ENCODE measurements at places on chromosomes 1 and 21. TPM values are rescaled to one million over a fixed set of nuclear protein-coding genes. Genes with fewer than 3 reads are reported as not detected.

GRCh38 chr1:23452011-23452411 lies 27.5 kb upstream of the TCEA3 start:
- no peak for DNase-seq

DNA sequence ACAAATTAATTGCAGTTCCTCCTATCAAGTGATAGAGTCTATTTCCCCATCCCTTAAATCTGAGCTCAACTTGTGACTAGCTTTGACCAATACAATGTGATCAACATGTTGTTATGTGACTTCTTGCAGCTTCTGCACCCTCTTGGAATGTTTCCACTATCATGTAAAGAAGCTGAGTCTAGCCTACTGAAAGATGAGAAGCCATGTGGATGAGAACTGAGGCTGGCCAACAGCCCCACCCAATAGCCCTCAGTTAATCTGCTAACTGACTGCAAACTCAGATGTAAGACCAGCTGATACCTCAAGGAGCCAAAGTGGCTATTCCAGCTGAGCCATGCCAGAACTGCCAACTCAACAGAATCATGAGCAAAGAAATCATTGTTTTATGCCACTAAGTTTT lies 44.0 kb downstream of the LYST start:
- no peak for DNase-seq

- no peak for DNase-seq
These were observed 343.1 kb downstream of the NPHP4 start for GRCh38 chr1:5649166-5649551.

DNA sequence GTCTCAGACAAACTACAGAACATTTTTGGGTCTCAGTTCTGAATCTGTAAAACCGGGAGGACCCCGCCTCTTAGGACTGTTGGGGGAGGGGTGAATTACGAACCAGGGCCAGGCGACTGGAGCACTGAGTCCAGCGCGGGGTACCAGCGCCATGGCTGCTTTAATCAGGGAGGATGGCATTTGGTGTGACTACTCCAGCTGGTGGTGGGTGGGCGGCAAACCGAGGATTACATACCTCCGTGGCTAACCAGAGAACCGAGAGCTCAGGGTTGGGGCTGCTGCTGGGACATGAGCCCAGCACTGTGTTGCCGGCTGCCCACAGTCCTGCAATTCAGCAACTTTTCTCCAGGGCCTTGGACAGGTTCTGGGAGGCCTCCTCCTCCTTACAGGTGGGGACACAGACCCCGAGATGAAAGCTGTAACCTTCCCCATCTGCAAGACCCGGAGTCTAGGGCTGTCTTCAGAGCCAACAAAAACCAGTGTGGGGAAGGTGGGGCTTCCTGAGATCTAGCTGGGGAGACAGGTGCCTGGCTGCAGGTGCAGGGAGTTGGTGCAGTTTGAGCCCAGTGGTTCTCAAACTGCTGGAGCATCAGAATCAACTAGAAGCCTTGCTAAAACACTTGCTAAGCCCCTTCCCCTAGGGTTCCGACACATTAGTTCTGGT lies 273.5 kb downstream of the FOXD2 start:
- no peak for DNase-seq

GRCh38 chr1:154348429-154349076 lies 23.2 kb downstream of the ATP8B2 start:
- no peak for DNase-seq

DNA sequence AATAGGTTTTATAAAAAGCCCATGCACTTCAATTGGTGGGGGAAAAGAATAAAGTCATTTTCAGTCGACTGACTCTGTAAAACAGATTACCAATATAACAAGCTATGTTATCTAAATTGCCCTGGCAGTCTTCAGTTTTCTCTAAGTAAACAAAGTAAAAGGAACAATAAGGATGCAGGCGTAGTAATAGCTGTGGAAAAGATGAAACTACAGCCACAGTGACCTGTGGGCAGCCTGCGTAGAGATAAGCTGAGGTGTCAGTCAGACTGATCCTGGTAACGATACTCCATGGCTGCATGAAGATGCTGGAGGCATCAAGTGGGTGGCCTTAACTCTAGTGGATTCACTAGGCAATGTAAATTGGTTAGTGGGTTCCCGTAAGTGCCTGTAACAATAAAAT lies 29.3 kb downstream of the CLCC1 start:
- DNase-seq, result no peak

DNA sequence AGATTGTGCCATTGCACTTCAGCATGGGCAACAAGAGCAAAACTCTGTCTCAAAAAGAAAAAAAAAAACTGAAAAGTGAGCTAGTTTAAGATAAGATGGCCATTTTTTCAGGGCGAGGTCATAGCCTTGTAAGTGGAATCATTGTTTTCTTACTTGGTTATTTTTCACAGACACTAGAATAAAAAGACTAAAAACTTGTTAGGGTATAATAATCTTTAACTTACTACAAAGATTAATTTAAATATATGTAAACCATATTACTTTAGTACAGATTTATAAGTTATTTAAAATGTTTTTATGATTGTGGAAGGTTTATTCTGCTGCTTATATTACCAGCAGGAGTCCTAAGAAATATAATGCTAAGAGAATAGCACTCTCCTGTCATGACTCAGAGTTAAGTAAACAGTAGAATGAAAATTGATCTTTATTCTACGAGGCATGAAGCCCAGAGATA lies 23.5 kb downstream of the ANGPTL1 start:
- DNase-seq, result peak; percentile 45

- DNase-seq, result no peak
These were observed 6.7 kb downstream of the EPS8L3 start for GRCh38 chr1:109756848-109757521.

DNA sequence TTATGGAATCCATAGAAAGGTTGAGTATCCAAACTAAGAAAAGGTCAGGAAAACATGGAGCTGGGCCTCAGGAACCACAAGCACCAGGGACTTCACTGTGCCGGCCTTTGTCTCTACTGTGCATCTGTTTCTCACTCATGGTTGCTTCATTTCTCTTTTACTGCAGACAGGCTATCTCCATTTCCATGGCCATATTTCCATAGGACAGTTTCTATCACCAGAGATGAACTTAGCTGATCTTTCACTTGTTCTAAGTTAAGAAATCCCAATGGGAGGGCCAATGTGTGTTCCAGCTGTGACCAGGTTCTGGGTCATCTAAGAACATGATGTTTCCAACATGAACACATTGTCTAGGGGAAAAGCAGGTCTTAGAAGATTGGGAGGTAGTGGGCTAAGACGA lies 43.7 kb upstream of the PPP2R5A start:
- no peak for DNase-seq

- no peak for DNase-seq
These were observed 66.6 kb upstream of the POU3F1 start for GRCh38 chr1:38113159-38113666.

GRCh38 chr1:56099766-56100265 lies 479.5 kb downstream of the PLPP3 start:
- no peak for DNase-seq

GRCh38 chr1:116989835-116990234 lies 11.7 kb upstream of the CD101 start:
- DNase-seq, result peak; percentile 89

- peak; percentile 53 for DNase-seq
These were observed 58.9 kb upstream of the CTTNBP2NL start for GRCh38 chr1:112337028-112337531.

DNA sequence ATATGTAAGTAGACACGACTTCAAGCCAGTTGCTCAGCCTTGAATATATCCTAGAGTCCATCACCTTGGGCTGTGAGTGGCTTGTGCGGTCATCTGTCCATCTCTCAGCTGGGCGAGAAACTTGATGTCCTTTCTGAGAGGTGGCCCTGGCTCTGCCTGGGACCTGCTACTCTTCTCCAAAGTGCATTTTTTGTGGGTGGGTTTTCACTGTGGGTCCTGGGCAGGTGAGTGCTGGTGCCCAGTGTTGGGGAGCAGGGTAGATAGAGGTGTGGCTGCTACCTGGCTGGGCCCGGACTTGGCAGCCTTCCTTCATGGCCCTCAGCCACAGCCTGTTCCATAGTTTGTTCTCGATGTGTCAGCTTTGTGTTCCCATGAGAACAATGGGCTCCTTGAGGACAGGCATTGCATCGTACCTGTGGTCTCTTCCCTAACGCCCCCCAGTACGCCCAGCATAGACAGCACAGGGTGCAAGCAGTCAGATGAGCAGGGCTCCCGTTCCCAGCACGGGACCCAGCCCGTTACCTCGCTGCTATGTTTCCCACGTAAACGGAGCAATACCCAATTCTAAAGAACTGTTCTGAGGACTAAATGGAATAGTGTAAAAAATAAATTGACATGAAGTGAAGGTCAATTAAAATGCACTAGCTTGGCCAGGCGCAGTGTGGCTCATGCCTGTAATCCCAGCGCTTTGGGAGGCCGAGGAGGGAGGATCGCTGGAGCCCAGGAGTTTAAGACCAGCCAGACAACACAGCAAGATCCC lies 877 bp upstream of the SLX9 start:
- DNase-seq, result no peak

- DNase-seq, result no peak
These were observed 3.5 kb downstream of the C1orf116 start for GRCh38 chr1:207028884-207029650.

- DNase-seq, result peak; percentile 15
These were observed 188.8 kb downstream of the TTLL7 start for GRCh38 chr1:83810144-83810543.

GRCh38 chr1:43786960-43787359 lies 79.6 kb downstream of the ST3GAL3 start:
- DNase-seq, result peak; percentile 91

DNA sequence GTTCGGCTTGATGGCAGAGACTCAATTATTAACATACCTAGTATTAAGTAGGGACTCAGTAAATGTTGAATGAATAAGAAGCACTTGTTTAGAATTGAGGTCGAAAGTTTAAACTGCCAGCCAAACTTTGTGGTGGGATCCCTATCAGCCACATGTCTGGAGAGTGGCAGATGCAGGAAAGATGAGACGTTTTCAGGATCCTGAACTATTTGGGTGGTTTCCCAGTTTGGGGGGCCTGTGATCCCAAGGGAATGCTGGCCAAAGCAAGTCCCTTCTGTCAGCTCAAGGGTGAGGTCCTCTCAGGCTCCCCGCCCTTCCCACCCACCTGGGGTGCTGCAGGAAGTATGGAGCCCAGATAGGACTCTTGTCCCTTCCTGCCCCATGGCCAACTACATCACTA lies 38.6 kb downstream of the KCNC4 start:
- peak; percentile 23 for DNase-seq

GRCh38 chr1:208312706-208313105 lies 68.5 kb upstream of the PLXNA2 start:
- no peak for DNase-seq

GRCh38 chr1:203151362-203152157 lies 24.0 kb downstream of the ADORA1 start:
- DNase-seq, result no peak

DNA sequence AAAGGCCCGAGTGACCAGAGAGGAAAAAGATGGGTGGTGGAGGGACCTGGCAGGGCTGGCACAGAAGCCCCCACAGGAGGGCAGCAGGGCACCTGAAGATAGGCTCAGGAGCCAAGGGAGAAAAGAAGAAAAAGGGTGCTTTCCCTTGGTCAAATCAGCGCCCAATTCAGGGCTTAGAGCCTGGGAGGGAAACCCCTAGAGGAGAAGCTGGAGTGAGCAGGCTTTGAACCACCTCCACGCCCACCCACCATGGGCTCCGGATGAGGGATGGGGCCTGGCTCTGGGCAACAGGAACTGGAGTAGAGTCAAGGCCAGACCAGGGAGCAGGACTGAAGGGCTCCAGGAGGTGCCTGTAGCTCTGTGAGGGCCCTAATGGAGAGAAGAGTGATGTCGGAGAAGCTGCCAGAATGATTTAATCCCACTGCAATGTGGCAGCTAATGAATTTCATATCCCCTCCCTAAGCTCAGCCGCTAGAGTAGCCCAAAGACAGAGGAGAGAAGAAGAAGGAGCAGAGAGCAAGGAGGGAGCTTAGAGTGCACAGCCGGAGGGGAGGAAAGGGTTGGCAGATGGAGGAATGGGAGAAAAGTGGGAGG lies 12.0 kb upstream of the PRELP start:
- DNase-seq, result peak; percentile 67

GRCh38 chr21:36247316-36248010 lies 72.5 kb upstream of the MORC3 start:
- no peak for DNase-seq

GRCh38 chr1:190667914-190668313 lies 190.2 kb upstream of the BRINP3 start:
- no peak for DNase-seq

DNA sequence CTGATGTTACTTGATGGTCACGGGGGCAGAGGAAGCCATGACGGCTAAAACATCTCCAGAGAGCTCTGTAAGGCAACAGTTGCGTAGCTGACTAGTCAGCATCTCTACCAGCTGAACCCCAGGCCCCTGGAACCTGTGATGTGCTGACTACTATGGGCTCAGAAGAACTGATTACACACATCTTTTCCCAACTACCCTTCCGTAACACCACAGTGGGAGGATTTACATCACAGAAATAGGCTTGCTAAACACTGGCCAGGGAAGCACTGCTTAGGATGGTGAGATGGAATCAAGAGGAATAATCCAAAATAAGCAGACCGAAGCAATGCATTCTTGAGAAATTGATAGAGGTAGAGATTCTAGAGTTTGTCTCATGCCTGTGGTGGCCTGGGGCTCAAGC lies 122.5 kb downstream of the SMYD2 start:
- DNase-seq, result no peak

DNA sequence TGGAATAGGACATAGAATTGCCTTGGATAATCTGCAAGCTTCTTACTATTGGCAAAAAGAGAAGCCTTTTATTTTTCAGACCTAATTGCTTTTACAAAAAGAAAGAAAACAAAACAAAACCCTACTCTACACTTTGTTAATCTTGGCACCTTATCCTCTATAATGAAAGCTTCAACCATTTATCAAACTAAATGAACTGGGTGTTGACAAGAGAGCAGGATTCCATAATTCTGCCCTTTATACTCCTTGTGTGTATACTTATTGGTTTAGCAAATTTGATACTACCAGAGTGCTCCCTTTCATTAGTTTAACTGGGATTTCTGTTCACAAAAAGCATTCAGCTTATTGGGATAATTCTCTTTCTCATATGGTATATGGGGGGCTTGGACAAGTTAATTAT lies 3.0 kb upstream of the TMCC2 start:
- DNase-seq, result no peak

DNA sequence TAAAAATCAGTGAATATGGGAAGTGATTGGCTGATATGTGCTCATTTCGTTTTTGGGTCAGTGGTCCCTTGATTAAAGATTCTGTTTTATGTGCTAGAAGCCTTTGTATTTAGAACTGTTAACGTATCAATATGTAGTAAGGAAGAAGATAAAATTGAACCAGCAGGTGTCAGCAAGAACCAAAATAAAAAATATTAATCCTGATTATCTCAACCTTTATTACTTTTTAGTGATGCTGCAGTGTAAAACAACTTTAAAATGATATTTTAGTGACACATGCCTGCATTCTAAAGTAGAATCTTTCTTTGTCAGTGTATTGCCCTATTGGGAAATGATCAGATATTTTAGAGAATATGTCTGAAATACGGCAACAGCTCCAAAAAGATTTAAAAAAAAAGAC lies 49.5 kb downstream of the NEK7 start:
- DNase-seq, result no peak

EIF3I gene
- polyA plus RNA-seq, result 159 TPM

RNU1-3 gene
- not detected for polyA plus RNA-seq

TEX38 gene
- 0.16 TPM for polyA plus RNA-seq

PLA2G2C gene
- polyA plus RNA-seq, result 0.04 TPM

BGLAP gene
- polyA plus RNA-seq, result 1.3 TPM

RHD gene
- polyA plus RNA-seq, result 0.41 TPM

FGR gene
- polyA plus RNA-seq, result 2.4 TPM

LCE1E gene
- not detected for polyA plus RNA-seq

NBPF10 gene
- 1.4 TPM for polyA plus RNA-seq

ST6GALNAC3 gene
- 5.6 TPM for polyA plus RNA-seq

WNT3A gene
- not detected for polyA plus RNA-seq

PCBP3 gene
- polyA plus RNA-seq, result 1.1 TPM

LRRN2 gene
- 6.1 TPM for polyA plus RNA-seq

HNRNPR gene
- polyA plus RNA-seq, result 142 TPM

CYP2J2 gene
- 52.6 TPM for polyA plus RNA-seq

C1orf185 gene
- not detected for polyA plus RNA-seq

NHLH1 gene
- 0.38 TPM for polyA plus RNA-seq

All from muscle of leg (tissue), 16 donors.